T-helper 2 cell (primary cell): ENCODE measurements at places on chromosomes 3 and 15.

DNA sequence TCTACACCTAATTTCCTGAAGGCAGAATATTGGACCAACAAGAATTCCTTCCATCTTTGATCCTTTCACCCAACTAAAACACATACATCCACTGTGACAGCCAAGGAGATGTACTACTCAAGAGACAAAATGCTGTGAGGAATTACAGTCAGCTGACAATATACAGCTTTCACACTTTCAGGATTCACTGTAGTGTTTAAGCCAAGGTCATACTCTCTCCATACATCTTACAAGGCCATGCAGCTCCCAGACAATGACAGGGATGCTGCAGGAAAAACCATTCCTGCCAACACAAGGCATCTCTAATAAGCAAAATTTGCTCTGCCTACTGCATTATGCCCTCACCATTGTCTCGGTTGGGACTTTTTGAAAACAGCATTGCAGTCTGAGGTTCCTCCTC, 170.7 kb downstream of the TBC1D5 start:
- DNase-seq, result no peak

GRCh38 chr3:171415070-171415469, 45.1 kb downstream of the TNIK start:
- no peak for DNase-seq

DNA sequence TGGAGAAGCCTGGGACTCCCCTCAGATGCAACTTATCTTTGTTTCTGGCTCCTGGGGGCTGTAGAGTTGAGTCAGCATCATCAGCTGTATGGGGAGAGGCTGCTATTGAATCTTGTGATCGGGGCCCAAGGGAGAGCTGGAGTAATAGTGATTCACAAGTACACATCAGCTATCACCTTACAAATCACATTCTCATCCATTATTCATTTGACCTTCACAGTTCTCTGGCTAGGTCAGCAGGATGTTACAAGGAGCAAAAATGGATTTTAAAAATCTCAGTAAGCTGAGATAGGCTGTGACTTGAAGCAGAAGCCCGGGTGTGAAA, 175.0 kb downstream of the OPA1 start:
- DNase-seq, result no peak

- no peak for DNase-seq
These were observed 87.5 kb downstream of the TBL1XR1 start for GRCh38 chr3:177109688-177110330.

- DNase-seq, result no peak
These were observed 26.5 kb upstream of the P2RY12 start for GRCh38 chr3:151410891-151411559.

DNA sequence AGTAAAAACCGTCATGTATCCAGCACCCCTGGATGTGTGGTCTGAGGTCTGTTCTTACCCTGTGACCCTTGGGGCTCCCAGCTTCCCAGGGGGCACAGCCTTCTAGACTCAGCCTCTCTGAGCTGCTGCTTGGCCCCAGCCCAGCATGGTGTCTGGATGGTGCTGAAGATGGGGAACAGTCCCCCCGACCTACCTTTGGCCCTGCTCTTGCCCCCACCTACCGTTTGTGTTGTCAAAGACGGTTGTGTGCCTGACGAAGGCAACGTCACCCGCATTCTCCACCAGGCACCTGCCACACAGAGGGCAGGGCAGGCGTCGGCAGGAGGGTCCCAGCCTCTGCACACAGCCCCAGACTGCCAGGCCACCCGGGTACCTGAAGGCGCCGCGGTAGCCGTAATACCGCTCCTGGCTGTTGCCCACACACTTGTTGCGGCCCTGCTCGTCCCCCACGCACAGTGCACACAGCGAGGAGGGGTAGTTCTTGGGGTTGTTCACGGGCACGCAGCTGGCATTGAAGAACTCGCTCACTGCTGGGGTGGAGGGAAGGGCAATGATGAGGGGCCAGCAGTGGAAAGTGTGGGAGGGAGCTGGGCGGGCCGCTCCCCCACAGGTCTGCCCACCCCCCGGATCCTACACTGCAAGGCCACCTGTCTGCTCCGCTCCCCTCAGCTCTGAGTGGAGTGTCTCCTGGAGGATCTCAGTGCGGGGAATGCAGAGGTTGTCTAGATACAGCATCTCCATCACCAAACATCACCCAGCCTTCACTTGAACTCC, 21.0 kb downstream of the MELTF start:
- DNase-seq, result no peak

GRCh38 chr15:62896969-62897486, 145.5 kb upstream of the TPM1 start:
- DNase-seq, result no peak
